SK-N-SH (cell line): ENCODE measurements at places on chromosomes 12 and 14.

- DNase-seq, result peak; percentile 12
Observed at GRCh38 chr12:45227316-45228067, 11.6 kb downstream of the ANO6 start.

DNA sequence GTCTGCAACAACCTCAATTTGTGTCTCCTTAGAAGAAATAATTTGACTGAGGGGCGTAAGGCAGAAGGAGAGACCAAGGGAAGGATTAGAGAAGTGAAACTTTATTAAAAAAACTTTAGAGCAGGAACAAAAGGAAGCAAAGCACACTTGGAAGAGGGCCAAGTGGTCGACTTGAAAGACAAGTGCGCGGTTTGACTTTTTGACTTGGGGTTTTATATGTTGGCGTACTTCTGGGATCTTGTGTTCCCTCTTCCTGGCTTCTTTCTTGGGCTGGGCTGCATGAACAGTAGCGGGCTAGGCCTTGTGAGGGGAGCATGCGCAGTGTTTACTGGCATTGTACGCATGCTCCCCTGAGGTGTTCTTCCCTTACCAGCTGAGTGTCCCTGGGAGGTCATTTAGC lies 369.3 kb upstream of the DCN start:
- DNase-seq, result no peak

DNA sequence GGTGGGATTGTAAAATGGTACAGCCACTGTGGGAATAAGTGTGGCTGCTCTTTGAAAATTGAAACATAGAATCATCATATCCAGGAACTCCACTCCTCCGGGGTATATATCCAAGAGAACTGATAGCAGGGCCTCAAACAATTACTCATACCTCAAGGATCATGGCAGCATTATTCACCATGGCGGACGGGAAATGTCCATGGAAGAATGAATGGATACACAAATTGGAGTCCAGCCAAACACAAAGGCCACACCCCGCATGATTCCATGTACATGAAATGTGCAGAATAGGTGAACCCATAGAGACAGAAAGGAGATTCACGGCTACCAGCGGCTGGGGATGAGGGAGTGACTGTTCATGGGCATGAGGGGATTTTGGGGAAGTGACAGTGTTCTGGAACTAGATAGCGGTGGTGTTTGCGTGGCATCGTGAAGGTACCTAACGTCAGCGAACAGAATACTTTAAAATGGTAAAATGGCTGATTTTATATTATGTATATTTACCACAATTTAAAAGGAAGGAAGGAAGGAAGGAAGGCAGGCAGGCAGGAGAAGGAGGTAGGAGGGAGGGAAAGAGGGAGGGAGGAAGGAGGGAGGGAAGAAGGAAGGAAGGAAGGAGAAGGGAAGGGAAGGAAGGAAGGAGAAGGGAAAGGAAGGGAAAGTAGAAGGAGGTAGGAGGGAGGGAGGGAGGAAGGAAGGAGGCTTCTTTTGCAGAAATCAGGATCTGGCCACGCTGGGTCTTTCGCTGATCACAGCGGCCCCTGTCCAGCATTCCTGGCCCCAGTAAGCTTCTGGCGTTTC lies 14.1 kb upstream of the NCOR2 start:
- no peak for DNase-seq

- DNase-seq, result no peak
Observed at GRCh38 chr14:91568626-91569025, 58.5 kb upstream of the PPP4R3A start.

GRCh38 chr12:52522346-52523011 lies 2.3 kb upstream of the KRT5 start:
- DNase-seq, result no peak

GRCh38 chr12:101870925-101871324 lies 6.5 kb upstream of the DRAM1 start:
- no peak for DNase-seq

DNA sequence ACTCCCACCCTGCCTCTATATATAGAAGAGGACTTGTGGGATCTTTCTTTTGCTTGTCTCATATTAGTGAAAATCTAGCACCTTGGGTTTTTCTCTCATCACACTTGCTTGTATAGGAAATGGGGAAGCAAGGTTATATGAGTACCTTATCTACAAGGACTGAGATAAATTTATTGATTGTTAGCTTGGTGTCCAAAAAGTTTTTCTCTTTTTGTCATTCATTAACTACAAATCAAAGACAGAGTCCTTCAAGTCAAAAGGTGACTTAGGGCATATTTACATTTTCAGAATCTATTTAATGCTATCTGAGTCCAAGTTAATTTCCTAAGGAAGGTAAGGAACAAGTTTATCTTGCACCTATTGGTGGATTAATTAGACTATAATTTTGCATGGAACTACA lies 92.7 kb downstream of the SNAPC1 start:
- no peak for DNase-seq

DNA sequence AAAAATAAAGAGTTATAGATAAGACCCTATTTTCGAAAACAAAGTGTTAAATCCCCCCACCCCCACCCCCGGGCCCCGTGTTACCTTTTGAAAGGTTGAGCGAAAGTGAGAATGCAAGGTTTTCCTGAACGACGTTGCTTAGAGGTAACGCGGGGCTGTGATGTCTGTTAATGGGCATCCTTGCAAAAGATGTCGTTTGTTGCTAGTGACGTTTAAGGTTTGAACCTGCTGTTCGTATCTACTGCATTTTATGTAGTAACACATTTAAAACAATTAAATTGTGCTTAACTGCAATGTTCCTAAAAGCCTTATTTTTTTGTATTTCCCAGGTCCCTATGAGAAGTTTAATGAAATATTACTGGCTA lies 1.2 kb downstream of the CPSF6 start:
- DNase-seq, result peak; percentile 25

DNA sequence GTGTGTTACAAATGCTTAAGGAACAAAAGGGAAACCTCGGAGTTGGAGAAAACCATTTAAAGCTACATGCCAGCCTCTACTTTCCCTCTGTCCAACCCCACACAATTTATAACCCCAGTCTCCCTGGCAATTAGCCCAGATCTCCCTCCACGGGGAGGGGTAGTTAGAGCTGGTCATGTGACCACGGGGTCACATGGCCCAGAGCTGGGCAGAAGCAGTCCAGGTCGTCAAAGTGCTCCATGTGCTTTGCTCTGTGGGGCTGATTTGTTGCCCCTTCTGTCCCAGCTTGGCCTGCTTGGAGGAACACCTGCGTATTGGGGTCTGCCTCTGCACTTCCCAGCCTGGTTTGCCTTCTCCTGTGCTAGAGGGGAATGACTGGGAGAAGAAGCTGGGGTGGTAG lies 219.1 kb downstream of the RBM19 start:
- DNase-seq, result no peak

DNA sequence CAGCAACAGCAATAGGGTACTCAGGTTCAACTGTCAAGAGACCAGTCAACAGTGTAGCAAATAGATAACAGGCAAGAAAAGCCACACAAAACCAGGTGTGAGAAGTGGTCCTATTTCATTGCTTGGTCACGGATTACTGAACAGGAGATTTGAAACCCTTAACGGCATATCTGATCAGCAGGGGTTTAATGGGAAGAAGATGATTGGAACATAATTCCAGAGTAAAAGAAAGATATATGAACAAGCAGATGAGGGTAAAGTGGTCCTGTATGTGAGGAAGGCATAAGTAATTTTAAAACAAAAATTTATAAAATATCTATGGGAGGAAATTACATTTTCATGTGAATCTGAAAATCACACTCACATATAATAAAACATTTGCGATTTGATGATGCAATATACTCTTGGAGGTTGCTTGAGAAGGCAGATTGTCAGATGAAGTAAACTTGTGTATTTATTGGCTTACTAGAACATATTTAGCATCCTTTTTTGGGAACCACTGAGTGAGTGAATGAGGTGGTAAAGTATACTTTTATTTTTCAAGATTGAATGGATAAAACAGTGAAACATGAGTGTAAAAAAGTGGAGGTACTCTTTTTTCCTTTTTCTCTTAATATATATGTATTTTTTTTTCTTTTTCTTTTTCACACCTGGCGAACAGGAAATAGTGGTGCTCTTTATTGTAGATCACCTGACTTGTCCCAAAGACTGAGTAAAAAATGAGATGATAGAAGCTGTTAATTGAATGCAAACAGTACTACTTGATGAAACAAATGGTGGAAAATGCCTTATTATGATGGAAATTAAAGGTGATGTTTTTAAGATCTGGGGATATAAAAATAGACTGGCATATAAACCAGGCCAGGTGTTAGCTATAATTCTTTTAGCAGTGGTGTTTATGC lies 21.6 kb upstream of the SDR39U1 start:
- DNase-seq, result no peak

DNA sequence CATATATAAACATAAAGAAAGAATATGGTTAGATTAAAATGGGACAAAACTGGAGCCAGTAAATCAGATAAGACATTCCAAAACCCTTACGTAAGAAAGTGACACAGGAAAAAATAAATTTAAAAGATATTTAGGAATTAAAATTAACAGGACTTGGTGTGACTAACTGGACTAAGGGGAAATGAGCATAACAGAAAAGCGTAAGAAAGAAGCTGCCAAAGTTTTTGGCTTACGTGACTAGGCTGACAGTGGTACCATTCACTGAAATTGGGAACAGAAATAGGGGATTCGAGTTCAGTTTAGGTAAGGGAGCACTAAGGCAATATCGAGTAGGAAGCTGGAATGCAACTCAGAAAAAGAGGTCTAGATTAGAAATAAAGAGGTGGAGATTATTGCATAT lies 7.8 kb downstream of the CDK17 start:
- DNase-seq, result no peak

GRCh38 chr14:70018713-70019211 lies 139.5 kb downstream of the SMOC1 start:
- DNase-seq, result no peak

GRCh38 chr12:53179687-53180219 lies 769 bp upstream of the ZNF740 start:
- DNase-seq, result peak; percentile 53

- DNase-seq, result no peak
Observed at GRCh38 chr14:37550511-37550910, 44.5 kb downstream of the FOXA1 start.

- no peak for DNase-seq
Observed at GRCh38 chr14:105126126-105126980, 42.2 kb downstream of the JAG2 start.

- no peak for DNase-seq
Observed at GRCh38 chr12:31558521-31558920, 32.4 kb downstream of the DENND5B start.

- no peak for DNase-seq
Observed at GRCh38 chr14:61932974-61933373, 170.8 kb downstream of the SNAPC1 start.

DNA sequence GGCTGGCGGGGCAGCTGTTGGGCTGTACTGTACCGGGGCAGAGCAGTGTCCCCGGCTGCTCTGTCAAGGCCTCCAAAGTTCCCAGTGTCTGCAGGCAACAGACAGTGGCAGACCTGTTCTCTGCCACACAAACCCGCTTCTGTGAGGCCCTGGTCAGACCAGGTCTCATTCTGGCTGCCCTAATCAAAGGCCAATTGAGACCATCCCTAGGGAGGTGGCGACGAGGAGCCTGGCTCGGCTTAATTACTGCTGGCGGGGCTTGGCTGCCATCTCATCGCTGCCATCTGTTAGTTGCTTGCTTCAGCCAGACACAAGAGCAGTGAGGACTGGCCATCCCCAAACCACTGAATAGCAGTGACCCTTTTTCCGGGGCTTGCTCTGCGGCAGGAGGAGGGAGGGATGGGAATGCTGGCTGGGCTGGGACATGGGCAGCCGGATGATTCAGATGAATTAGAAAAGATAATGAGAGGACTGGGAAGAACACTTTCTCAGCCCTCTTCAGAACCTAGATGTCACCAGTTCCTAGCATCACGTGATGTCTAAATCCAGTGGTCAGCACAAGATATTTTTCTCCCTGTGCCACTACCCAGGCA lies 24.5 kb downstream of the ERG28 start:
- DNase-seq, result peak; percentile 77

GRCh38 chr14:105393151-105393550 lies 5.2 kb upstream of the TEX22 start:
- no peak for DNase-seq

DNA sequence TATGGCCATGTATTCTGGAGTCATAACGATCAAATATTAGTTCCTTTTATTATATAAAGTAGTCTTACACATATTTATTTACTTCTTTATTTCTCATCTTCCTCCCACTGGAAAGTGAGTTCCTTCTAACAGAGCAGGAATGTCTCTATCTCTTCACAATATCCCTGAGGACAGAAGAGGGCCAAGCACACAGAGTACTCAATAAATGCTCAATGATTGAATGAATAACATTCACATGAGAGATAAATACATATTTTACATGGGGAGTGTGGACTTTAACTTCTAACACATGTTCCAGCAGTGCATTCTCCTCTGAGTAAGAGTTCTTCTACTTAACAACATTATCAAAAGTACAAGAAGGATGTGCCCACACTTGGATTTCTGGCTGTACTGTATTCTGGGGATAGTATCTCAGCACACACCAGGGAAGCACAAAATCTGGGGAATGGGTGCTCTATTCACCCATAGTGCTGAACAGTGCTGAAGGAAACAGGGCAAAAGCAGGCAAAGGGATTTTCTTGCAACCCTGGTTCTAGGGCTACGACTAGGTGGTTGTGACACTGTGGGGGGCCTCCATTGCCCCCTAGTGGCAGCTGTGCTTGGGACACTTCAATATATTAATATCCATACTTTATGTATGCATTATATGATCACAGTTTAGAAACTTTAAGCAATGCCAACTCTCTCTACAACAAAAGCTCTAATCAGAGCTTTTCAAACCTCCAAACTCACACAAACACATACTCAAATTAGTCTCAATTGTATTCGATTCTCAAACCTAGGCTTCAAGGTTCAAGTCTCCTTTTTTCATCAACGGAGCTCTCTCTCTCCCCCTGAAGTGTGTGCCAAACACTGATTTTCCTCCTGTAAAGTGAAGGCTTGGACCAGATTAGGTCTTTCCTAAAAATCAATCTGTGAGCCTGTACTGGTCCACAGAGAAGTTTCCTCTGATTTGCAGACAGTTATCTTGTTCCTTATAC lies 115.5 kb downstream of the SLC2A13 start:
- peak; percentile 62 for DNase-seq

GRCh38 chr12:55830601-55831446 lies 1.4 kb upstream of the DNAJC14 start:
- peak; percentile 88 for DNase-seq

GRCh38 chr12:28177905-28178304 lies 12.4 kb upstream of the CCDC91 start:
- no peak for DNase-seq

- no peak for DNase-seq
Observed at GRCh38 chr14:59184396-59184795, 4.1 kb upstream of the DAAM1 start.

- DNase-seq, result no peak
Observed at GRCh38 chr12:95435355-95435754, 38.6 kb upstream of the METAP2 start.

- no peak for DNase-seq
Observed at GRCh38 chr12:99389751-99390150, 257.8 kb upstream of the GARIN6 start.

DNA sequence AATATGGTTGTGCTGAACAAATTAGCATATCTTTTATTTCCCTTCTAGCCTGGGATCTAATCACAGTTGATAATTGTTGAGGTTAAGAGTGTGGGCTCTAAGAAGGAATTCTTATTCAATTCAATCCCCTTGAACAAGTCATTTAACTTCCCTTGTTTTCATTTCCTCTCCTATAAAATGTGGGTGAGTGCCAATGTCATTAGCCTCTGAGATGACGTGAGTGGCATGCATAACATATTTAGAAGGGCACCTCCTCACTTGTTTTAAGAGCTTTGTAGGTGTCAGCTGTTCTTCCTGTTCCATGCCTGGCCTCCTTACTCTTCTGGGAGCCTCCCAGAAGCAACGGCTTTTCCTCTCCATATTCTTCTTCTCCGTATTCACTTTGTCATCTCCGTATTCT lies 155.4 kb upstream of the NEDD1 start:
- DNase-seq, result no peak
